ENCODE measurements at places on chromosomes 13 and 19.
A peak's percentile ranks its signal among the peaks of the same experiment; 100 is the strongest.

- DNase-seq = no peak
Observed at GRCh38 chr19:1685046-1685445, 32.6 kb upstream of the TCF3 start.

DNA sequence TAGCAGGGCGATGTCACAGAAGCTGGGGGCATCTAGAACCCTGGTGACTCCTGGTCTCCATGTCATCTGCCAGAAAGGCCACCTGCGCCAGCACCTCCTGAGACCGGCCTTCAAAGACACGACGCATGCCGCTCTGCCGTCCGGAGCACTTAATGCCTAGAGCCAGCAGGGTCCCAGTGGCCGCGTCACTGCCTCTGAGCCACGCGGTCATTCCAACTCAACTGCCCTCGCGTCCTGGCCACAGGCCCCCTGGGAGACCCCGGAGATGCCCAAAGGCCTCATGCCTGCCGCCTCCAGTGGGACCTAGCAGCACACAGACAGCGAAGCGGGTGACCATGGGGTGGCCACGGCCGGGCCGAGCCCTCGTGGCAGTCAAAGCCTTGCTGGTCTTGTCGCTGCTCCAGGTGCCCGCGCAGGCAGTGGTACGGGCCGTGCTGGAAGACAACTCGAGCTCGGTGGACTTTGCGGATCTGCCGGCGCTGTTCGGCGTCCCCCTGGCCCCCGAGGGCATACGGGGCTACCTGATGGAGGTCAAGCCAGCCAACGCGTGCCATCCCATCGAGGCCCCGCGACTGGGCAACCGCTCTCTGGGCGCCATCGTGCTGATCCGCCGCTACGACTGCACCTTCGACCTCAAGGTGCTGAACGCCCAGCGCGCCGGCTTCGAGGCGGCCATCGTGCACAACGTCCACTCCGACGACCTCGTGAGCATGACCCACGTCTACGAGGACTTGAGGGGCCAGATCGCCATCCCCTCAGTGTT lies at the start of gene ZNRF4:
Gene ZNRF4 (plus strand): TSS at position 51 of the 763 bp plus-strand sequence. CDS start 75 bp downstream, at position 126.
- DNase-seq = no peak

GRCh38 chr19:55115446-55116065 lies 1.9 kb downstream of the PPP1R12C start:
- no peak for DNase-seq

- no peak for DNase-seq
Observed at GRCh38 chr19:589693-590395, at the start of gene HCN2. TSS of gene HCN2 (plus strand) at chr19:589881. CDS start at chr19:589946, 65 bp downstream.

DNA sequence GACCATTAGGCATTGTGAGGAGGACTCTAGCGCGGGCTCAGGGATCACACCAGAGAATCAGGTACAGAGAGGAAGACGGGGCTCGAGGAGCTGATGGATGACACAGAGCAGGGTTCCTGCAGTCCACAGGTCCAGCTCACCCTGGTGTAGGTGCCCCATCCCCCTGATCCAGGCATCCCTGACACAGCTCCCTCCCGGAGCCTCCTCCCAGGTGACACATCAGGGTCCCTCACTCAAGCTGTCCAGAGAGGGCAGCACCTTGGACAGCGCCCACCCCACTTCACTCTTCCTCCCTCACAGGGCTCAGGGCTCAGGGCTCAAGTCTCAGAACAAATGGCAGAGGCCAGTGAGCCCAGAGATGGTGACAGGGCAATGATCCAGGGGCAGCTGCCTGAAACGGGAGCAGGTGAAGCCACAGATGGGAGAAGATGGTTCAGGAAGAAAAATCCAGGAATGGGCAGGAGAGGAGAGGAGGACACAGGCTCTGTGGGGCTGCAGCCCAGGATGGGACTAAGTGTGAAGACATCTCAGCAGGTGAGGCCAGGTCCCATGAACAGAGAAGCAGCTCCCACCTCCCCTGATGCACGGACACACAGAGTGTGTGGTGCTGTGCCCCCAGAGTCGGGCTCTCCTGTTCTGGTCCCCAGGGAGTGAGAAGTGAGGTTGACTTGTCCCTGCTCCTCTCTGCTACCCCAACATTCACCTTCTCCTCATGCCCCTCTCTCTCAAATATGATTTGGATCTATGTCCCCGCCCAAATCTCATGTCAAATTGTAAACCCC lies 2.8 kb upstream of the CEACAM5 start:
- no peak for DNase-seq

- DNase-seq = peak; percentile 50
Observed at GRCh38 chr19:41218615-41219507, at the start of gene AXL. TSS of gene AXL (plus strand) at chr19:41219223. CDS start at chr19:41219393, 170 bp downstream.

Data from SW 1271 (cell line).